GM13976 (cell line): ENCODE measurements at places on chromosomes 12 and 14.
A peak's percentile ranks its signal among the peaks of the same experiment; 100 is the strongest.

- no peak for DNase-seq
Measured at GRCh38 chr14:92544051-92544720, 30.6 kb downstream of the RIN3 start.

GRCh38 chr12:109291117-109291516 is 18.0 kb downstream of the FOXN4 start:
- no peak for DNase-seq

DNA sequence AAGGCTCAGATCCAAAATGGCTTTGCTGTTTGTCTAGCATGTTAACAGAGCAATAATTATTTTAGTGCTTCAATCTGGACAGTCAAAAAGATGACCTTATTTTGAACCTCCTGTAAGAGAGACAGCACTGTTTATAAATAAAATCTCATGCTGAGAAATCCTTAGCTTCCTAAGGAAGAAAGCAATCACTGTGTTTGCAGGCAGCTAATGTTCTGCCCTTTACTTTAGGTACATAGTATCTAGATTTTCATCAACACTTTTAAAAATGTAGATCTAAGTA is 105.3 kb downstream of the PRKD1 start:
- DNase-seq, result no peak

DNA sequence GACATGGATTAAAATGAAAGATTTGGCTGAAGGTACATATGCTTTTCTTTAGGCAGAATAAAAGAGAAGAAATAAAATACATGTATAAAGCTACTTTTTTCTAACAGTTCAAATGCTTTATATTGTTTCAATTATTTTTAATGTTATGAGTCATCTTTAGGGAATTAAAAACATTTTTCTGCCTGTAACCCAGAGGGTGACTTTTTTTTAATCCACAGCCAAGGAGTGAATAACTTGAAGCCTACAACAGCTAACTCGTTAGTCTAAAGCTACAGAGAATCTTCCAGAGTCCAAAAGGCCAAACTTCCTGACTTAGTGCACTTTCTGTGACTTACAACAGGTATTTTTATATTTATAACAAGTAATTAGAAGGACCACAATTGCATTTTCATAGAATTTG is 151.6 kb downstream of the SEC23A start:
- DNase-seq, result no peak

DNA sequence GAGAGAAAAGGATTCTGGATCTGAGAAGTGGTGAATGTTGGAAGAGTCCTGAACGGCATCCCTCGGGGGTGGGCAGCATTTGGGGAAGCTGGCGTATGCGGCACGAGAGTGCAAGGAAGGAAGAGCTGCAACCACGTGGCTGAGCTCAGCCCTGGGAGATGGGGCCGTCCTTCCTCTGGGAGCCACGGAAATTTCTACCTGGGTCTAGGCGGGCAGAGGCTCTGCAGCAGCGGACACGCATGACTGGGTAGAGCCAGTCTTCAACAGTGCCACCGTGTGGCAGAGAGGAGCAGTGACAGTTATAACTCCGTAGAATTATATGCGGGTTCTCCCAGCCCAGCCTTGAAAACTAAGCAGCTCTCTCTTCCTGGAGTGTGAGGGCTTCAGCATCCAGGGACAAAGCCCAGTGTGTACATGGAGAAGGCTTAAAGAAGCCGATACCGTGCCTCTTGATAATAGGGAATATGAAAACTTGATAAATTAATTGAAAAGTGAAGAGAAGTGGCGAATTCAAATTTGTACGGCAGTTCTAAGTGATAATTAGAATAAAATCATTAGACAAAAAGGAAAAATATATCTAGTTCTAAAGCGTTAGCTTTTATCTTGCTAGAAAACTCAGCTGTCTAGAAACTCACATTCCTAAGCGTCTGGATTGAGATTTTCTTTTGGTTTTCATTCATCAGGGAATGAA is 82.9 kb upstream of the STXBP6 start:
- DNase-seq, result peak; percentile 68

DNA sequence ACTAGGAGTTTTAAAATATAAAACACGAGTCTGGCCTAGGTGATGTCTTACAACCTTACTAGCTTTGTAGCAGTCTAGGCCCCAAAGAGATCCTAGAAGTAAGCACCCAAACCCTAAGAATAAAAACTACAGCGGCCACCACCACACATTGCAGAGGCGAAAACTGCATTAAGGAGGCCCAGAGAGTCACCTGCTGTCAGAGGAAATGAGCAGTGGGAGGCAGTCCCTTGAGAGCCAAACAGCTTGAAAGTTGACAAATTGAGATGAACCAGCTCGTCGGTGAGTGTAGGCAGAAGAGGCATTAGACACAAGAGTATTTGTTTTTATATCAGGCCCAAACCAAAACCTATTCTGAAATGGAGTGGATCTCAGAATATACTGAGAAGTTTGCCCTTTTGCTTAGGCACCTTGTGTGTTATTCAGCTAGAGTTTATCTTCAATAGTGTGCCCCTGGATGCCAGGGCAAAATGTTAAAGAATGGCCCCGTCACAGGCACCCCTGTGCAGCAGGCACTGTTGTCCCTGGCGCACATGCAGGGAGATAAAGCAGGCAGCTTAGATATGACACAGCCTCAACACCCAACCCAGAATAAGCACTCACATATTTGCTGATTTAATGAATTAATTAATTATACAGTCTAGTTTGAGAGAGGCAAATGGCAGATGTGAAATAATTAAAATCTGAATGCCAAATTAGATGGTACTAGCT is 56.7 kb downstream of the TTC7B start:
- DNase-seq, result peak; percentile 60

DNA sequence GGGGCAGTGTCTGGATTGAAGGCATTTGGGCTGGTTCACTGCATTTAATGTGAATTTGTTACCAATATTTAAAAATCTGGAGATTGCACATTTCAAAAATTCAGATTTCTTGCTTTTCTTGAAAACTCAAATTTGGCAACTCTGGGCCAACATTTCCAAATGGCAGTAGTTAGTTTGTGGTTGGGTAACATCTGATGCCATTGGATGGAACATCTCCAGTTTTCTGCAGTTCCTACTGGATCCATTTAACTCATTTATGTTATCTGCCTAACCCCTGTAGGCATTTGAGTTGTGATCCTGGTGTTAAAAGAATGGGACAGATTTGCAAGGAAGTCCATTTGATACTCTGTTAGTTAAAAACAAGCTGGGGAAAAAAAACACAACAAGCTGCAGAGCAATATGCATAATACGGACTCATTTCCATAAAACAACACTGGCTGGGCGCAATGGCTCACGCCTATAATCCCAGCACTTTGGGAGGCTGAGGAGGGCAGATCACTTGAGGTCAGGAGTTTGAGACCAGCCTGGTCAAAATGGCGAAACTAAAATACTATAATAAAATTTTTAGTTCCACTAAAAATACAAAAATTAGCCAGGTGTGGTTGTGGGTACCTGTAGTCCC is 7.9 kb downstream of the EIF2B2 start:
- DNase-seq, result no peak

- DNase-seq, result no peak
Measured at GRCh38 chr14:74208642-74209041, 30.6 kb upstream of the VSX2 start.

DNA sequence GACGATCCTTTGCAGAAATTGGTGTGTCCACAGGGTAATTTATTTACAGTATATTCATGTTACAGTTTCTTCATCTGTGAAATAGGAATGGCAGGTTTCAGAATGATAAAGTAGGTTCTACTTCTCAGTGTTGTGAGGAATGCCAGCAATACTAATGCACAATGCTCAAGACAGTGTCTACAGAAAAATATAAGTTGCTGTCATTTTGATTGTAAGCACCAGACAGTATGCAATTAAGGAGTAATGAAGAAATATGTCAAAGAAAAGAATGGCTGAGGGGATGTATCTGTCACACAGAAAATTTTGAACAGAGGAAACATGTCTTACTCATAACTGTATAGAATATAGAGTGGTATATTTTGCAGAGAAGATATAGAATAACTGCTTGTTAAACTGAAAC is 525.4 kb downstream of the GALC start:
- no peak for DNase-seq

- DNase-seq, result no peak
Measured at GRCh38 chr14:97056086-97056485, 258.9 kb downstream of the VRK1 start.

GRCh38 chr14:95274279-95274678 is 45.4 kb downstream of the CLMN start:
- DNase-seq, result no peak

DNA sequence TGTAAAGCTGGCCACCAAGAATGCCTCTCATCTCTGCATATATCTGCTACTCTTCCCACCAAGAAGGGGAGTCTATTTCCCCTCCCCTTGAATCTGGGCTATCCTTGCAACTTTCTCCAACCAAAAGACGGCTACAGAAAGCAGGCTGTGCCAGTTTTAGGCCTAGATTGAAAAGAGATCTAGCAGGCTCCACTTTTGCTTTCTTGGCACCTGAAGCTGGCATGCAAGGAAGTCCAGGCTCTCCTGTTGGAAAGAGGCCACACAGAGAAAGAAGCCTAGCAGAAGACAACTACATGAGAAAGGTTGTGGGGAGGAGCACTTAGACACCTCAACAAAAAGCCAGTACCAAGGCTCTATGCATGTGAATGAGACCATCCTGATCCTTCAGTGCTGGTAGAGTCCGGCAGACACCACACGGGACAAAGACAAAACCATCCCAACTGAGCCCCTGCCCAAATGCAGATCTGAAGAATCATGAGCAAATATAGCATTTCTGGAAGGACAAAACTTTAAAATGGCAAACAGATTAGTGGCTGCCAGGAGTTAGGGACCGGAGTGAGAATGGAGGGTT is 68.0 kb downstream of the SPPL3 start:
- DNase-seq, result no peak

GRCh38 chr12:93122569-93123091 is 193.5 kb upstream of the EEA1 start:
- no peak for DNase-seq

DNA sequence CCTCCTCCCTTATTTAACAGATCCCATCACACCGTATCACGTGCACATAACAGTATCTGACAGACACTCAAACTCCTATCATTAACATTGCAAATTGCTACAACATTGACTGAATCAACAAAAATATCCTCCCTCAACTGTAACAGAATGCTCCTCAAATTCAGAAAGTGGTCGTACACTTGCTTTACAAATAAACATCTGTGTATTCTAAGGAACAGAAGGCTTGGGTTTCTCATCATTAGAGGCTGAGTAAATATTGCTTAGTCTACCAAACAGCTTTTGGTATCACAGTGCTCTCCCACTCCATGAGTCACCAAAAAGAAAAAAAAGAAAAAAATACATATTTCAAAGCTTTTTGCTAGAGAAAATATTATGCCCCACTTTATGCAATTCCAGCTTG is 23.9 kb downstream of the FERMT2 start:
- no peak for DNase-seq

DNA sequence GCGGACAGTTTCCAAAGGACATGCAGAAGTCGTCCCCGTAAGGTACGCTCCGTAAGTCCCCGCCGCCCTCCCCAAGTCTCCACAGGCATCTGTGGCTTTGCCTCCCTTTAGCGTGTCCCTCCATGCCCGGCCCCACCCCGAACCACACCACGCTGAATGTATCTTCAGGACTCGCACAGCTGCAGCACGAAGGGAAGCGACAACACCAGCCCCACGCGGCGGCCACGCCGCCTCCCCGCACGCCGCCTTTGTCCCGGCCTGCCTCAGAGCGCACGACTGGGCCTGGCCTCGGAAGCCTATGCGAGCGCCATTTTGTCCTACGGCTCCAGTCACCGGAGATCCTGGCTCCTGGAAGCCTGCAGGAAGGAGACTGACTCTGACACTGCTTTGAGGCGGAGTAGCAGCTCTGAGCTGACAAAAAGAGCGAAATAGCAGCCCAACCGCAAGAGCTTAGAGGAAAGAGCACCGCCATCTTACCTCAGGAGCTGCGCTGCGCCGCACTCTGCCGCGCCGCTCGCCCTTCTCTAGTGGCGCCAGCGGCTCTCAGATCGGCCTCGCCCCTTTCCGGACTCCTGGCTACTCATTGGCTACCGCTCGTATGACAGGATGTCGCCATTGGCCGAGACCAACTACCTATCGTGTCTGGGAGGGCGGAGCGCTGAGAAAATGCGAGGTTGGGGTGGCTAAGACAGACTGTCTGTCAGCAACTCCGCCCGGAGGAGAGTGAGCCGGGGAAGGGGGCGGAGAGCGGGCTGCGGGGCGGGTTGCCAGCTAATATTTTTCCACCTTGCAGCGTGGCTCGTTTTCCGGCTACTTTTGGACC is at the start of gene KANSL2:
KANSL2 (minus strand) TSS at position 529 of the 823 bp plus-strand sequence. CDS start 606 bp downstream, outside the sequence.
- DNase-seq, result peak; percentile 99

GRCh38 chr12:80935111-80935510 is 2.6 kb downstream of the LIN7A start:
- no peak for DNase-seq

- DNase-seq, result no peak
Measured at GRCh38 chr14:36880276-36880675, 218.6 kb downstream of the PAX9 start.

- DNase-seq, result no peak
Measured at GRCh38 chr14:63956326-63956725, 103.5 kb downstream of the SYNE2 start.

- no peak for DNase-seq
Measured at GRCh38 chr14:101457936-101458740, 103.2 kb upstream of the DIO3 start.

- no peak for DNase-seq
Measured at GRCh38 chr12:96483116-96483515, 6.3 kb upstream of the CFAP54 start.

DNA sequence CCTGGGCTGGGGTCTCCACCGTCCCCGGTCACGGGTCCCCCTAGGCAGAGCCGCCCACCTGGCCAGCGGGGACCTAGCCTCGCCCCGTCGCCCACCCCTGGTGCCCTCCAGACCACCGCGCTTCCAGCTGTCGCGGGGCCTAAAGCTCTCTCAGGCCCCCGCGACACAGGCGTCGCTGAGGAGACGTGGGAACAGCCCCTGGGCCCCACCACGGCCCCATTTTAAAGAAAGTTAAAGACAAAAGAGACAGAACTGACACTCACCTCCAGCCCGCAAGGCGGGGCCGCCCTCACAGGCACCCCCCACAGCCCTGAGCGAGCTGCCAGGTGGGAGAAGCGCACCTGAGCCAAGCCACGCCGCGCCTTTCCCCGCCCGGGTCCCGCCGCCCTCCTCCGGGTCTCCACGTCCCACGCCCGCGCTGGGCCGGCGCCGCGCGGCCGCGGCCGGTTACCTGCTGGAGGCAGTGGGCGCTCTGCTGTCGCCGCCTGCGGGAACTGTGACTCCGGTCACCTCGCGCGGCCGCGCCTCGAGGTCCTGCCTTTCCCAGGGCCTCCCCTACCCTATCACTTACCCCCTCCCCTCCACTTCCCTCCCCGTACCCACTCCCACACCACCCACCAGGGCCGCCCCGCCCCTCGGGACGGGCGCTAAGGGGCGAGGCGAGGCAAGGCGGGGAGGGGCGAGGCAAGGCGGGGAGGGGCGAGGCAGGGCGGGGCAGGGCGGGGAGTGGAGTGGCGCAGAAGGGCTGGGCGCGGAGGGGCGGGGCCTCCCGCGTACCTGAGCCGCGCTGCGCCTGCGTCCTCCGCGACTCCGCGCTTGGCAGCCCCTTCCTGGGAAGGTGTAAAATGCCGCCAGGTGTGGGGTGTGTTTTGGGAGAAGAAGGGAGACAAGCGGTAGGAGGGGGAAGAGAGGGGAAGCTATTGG is 31.2 kb downstream of the TC2N start:
- DNase-seq, result peak; percentile 90

GRCh38 chr12:4392223-4392742 is 12.8 kb upstream of the FGF23 start:
- DNase-seq, result no peak
